Stomach (tissue), 19 donors: ENCODE measurements at places on chromosomes 16 and 17. TPM values are rescaled to one million over a fixed set of nuclear protein-coding genes. Genes with fewer than 3 reads are reported as not detected.

The CEP295NL gene
- 12.7 TPM for total RNA-seq

The CIBAR2 gene
- not detected for total RNA-seq

The CDRT15L2 gene
- total RNA-seq = not detected

The TMEM204 gene
- 45.8 TPM for total RNA-seq

The SPATA22 gene
- total RNA-seq = 4.1 TPM

The SPHK1 gene
- 2.9 TPM for total RNA-seq

DNA sequence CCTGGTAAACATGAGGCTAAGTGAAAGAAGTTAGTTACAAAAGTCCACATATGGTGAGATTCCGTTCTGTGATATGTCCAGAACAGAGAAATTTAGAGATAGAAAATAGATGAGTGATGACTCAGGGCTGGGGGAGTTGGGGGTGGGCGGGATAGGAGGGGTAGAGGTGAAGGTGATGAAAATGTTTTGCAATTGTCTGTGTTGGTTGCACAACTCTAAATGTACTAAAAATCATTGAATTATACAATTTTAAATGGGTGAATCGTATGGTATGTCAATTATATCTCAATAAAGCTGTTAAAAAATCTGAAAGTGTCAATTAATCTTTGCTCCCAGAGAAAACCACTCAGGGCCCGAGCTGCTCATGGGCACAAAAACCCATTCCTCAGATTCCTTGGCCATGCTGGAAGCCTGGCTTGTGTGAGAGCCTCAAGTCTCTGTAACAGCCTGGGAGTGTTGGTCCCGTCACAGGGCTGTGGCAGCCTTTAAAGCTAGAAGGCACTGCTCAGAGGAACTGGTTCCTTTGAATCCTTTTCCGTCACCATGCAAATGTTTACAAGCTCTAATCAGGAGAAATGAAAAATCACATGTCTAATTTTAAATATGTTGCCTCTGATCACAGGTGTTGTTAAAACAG lies 225.3 kb downstream of the WWOX start:
- no peaks in the 10 kb centered on the region for H3K4me1 ChIP-seq
- H3K27me3 ChIP-seq = no peaks in the 10 kb centered on the region
- H3K4me3 ChIP-seq = no peak overlapping the region
- no peak for DNase-seq

DNA sequence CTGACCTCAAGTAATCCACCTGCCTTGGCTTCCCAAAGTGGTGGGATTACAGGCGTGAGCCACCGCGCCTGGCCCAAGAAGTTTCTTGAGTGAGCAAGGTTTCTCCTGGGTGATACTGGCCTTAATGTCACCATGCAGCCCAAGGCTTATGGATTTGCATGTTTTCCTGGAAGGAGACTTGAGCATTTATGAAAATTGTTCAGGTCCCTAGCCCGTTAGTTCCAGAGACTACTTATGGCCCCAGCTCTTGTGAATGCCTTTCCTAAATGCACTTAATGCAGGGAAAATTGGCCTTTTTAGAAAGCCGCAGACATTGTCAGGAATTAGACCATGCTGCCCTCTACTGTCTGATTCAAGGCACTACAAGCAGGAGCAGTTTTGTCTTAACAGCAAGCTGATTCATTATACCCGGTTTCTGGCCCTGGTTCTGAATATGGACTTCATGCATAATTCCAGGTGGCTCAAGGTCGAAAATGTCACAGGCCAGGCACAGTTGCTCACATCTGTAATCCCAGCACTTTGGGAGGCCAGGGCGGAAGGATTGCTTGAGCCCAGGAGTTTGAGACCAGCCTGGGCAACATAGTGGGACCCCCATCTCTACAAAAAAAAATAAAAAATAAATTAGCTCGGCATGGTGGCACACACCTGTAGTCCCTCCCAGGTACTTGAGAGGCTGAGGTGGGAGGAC lies 91.3 kb downstream of the SNX29 start:
- no peak overlapping the region for H3K27ac ChIP-seq
- H3K36me3 ChIP-seq = peaks cover 11% of the 10 kb centered on the region
- peaks cover under 1% of the 10 kb centered on the region for H3K4me1 ChIP-seq
- DNase-seq = peak; percentile 72

GRCh38 chr17:81129289-81129688 lies 36.0 kb upstream of the PVALEF start:
- DNase-seq = no peak
- H3K4me1 ChIP-seq = peaks cover 24% of the 10 kb centered on the region
- peaks cover 4% of the 10 kb centered on the region for H3K36me3 ChIP-seq
- H3K27ac ChIP-seq = no peak overlapping the region
- no peak overlapping the region for H3K4me3 ChIP-seq

GRCh38 chr17:7888184-7888920 lies at the start of gene CHD3:
Gene CHD3 (plus strand): TSS chr17:7888789. CDS start chr17:7889001, 212 bp downstream.
- H3K27me3 ChIP-seq = no peaks in the 10 kb centered on the region
- H3K27ac ChIP-seq = peak within 1 kb of the TSS; percentile 98
- peak within 1 kb of the TSS; percentile 83 for H3K4me3 ChIP-seq
- peak; percentile 82 for DNase-seq

DNA sequence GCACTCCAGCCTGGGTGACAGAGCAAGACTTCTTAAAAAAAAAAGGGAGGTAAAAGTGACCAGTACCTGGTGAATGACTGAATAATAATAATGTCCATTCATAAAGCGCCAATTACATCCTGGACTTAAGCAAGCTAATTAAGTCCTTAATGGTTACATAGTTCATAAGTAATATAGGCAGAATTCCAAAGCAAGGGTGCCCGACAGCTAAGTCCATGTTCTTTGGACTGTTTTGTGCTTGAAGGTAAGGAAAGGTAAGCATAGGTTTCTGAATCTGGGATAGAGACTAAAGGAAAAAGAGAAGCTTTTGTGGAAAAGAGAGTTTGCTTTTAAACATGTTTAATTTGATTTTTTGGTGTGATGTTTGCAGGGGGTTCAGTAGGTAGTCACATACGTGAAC lies 9.8 kb downstream of the POLR2A start:
- no peak overlapping the region for H3K27ac ChIP-seq
- H3K36me3 ChIP-seq = peaks cover 37% of the 10 kb centered on the region
- H3K4me3 ChIP-seq = no peak overlapping the region
- H3K4me1 ChIP-seq = peaks cover 9% of the 10 kb centered on the region
- no peaks in the 10 kb centered on the region for H3K27me3 ChIP-seq

- no peaks in the 10 kb centered on the region for H3K27me3 ChIP-seq
- no peak overlapping the region for H3K27ac ChIP-seq
- H3K36me3 ChIP-seq = no peaks in the 10 kb centered on the region
- DNase-seq = peak; percentile 86
- no peaks in the 10 kb centered on the region for H3K4me1 ChIP-seq
- no peak overlapping the region for H3K4me3 ChIP-seq
These were observed 98.6 kb downstream of the USP22 start for GRCh38 chr17:20944014-20944865.

GRCh38 chr17:58231641-58232040 lies 6.7 kb upstream of the LPO start:
- no peak for DNase-seq
- H3K36me3 ChIP-seq = no peaks in the 10 kb centered on the region
- peaks cover 9% of the 10 kb centered on the region for H3K27me3 ChIP-seq
- no peak overlapping the region for H3K4me3 ChIP-seq
- H3K27ac ChIP-seq = no peak overlapping the region
- H3K4me1 ChIP-seq = no peaks in the 10 kb centered on the region

GRCh38 chr17:81053041-81053970 lies 18.4 kb downstream of the BAIAP2 start:
- peaks cover 29% of the 10 kb centered on the region for H3K36me3 ChIP-seq
- no peak for DNase-seq
- peaks cover 74% of the 10 kb centered on the region for H3K4me1 ChIP-seq
- H3K27me3 ChIP-seq = no peaks in the 10 kb centered on the region
- H3K4me3 ChIP-seq = no peak overlapping the region
- H3K27ac ChIP-seq = peak overlapping the region; percentile 80

- H3K36me3 ChIP-seq = no peaks in the 10 kb centered on the region
- no peak overlapping the region for H3K27ac ChIP-seq
- no peak for DNase-seq
- no peaks in the 10 kb centered on the region for H3K27me3 ChIP-seq
- no peak overlapping the region for H3K4me3 ChIP-seq
- no peaks in the 10 kb centered on the region for H3K4me1 ChIP-seq
These were observed 77.6 kb upstream of the RBL2 start for GRCh38 chr16:53356478-53357207.

GRCh38 chr17:73642659-73643000 lies 1.6 kb downstream of the SDK2 start:
- H3K27ac ChIP-seq = no peak overlapping the region
- H3K27me3 ChIP-seq = peaks cover 94% of the 10 kb centered on the region
- H3K36me3 ChIP-seq = no peaks in the 10 kb centered on the region

- H3K27me3 ChIP-seq = no peaks in the 10 kb centered on the region
- no peak overlapping the region for H3K27ac ChIP-seq
- H3K36me3 ChIP-seq = no peaks in the 10 kb centered on the region
- H3K4me1 ChIP-seq = peaks cover 22% of the 10 kb centered on the region
- no peak overlapping the region for H3K4me3 ChIP-seq
These were observed 40.8 kb downstream of the CYB5B start for GRCh38 chr16:69465083-69465721.

DNA sequence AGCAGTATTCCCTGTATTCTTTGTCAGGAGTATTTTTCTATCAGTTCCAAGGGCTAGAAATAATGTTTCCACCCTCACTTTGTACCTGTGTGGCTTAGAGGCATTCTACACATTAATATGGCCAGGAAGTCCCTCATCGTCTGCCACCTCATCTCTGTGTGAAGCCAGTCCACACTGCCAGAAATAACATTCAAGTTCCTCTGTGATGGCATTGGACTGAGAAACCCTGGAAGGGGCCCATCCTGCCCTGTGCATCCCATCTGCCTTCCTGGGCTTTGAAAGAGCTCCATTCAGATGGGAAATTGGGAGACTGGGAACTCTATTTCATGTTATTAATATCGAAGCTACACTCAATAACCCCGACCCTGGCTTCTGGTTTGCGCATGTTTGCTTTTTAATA lies 497.2 kb upstream of the CDH5 start:
- H3K36me3 ChIP-seq = no peaks in the 10 kb centered on the region
- no peak overlapping the region for H3K4me3 ChIP-seq
- H3K27me3 ChIP-seq = no peaks in the 10 kb centered on the region

DNA sequence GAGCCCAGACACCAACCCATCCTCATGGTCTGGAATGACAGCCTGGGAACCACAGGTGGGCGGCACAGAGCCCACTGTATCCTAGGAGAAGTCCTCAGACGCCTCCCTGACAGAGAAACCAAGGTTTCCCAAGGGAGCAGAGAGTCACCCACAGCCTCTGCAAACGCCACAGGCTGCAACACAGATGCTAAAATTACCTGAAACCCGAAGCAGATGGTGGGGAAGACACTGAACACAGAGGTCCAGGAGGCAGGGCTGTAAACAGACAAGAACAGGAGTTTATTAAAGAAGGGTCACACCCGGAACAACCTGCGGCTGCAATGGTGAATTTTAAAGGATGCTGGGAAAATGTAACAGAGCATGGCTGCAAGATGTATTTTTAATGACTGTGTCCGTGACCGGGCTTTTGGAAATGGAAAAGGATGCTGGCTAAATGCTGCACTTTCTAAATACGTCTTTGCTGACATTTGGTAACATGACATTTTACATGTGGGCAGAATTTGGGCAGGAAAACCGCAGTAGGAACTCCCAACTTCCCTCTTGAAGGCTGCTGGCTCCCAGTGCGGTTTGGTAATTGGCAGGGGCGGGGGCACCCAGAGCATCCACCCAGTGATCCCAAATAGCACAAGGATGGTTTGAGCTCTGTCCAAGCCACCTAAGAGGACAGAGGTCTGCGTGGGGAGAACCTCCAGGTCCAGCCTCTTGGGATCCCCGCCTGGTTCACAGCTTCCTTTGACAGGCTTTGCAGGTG lies 13.1 kb downstream of the SLC38A8 start:
- no peaks in the 10 kb centered on the region for H3K36me3 ChIP-seq
- DNase-seq = no peak
- no peaks in the 10 kb centered on the region for H3K27me3 ChIP-seq
- H3K27ac ChIP-seq = no peak overlapping the region
- H3K4me3 ChIP-seq = no peak overlapping the region
- H3K4me1 ChIP-seq = no peaks in the 10 kb centered on the region

DNA sequence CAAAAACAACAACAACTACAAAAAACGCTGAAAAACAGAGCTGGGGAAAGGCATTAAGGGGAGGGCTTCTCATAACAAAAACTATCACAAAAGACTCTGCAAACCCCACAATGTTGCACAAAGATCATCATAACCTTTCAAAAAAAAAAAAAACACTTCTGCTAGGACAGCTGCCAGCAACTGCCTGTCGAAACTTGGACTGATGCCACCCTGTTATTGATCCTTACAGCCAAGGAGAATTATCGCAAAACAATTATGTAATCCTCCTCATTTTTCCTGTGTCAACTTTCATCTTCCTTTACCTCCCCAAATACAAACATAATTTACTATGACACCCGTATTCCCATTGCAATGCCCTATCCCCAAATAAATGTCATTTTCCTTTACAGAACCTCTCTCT lies 9.3 kb downstream of the CCDC40 start:
- no peak overlapping the region for H3K4me3 ChIP-seq
- H3K4me1 ChIP-seq = no peaks in the 10 kb centered on the region
- H3K27ac ChIP-seq = no peak overlapping the region
- no peak for DNase-seq

DNA sequence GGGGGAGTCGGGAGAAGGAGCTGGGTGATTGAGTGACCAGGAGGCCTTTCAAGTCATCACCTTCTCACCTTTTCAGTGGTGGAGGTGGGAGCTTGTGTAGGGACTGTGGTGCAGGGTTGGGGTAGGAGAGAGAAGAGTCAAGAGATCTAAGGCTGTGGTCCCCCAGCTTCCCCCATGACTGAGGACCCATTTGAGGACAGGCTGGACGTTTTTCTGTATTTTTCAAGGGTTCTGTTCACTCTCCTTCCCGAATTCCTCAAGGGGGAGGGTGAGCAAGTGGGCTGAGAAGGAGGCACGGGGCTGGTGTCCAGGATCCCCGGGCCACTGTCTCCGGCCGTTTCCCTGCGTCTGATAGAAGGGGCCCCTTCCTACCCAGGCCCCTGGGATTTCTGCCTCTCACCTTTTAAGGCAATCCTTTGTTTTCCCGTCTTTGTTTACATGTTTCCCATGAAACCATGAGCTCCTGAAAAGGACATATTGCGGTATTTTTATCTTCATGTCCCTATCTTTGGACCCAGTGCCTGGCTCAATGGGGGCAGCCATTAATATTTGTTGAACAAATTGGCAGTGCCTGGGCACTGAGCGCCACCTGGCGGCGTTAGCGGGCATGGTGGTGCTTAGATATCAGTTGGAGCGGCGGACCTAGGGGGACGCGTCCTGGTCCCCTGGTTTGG lies 9.2 kb upstream of the CD300A start:
- peak; percentile 91 for DNase-seq
- H3K36me3 ChIP-seq = no peaks in the 10 kb centered on the region
- no peaks in the 10 kb centered on the region for H3K27me3 ChIP-seq
- H3K4me1 ChIP-seq = peaks cover 39% of the 10 kb centered on the region
